ENCODE measurements at places on chromosomes 6 and 20.

DNA sequence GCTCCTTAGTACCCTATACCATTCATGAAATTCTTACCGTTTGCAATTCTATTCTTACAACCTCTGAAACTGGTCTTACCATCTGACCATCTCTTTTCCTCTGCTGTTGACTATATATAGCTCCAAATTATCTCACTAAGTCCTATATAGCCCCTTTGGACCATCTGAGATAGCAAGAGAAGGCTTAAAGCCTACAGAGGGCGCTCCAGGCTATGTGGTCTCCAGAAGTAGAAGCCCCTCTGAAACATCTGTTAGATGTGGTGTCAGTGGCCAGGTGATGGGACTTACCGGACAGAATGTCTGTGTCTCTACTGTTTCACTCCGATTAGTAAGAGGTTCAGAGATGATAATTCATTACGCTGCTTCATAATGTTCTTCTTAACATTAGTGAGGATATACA, 140.7 kb upstream of the BMP2 start:
- no peak for DNase-seq

GRCh38 chr6:126361832-126362440, 22.0 kb downstream of the CENPW start:
- DNase-seq = no peak

DNA sequence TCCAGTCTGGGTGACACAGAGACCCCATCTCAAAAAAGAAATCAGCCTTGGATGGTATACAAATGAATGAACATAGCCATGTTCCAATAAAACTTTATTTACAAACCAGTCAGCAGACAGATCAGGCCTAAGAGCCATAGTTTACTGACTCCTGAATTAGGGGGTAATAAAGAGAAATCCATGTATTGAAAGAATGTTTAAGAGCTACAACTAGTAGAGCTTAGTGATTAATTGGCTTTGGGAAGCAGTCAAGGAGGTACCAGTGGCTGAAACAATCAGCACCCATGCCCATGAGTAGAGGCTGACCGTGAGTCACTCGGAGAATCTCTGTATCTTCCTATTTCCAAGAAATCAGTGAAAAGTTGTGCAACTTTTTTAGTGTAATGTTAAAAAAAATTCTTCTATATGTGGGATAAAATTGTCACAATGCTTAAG, 223.6 kb upstream of the RREB1 start:
- DNase-seq = no peak

DNA sequence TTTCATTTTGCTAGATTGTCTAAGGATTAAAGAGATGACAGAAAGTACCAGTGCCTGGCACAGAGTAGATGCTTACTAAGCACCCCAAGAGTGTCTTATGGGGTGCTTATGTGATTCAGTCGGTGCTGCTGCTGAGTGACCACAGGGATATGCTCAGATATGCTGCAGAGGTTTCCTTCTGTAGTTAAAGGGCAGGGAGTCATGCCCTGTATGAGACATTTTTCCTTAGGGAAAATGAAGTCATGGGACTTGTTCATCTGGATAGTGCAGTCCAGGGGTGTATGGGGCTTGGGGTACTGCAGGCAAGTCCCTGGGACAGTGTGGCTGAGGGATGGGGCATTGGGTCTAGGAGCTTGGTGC, 25.1 kb downstream of the TOX2 start:
- no peak for DNase-seq

- no peak for DNase-seq
Observed at GRCh38 chr6:105814745-105815536, 271.2 kb upstream of the PRDM1 start.

- no peak for DNase-seq
Observed at GRCh38 chr6:44004136-44004535, 123.1 kb downstream of the MRPL14 start.

DNA sequence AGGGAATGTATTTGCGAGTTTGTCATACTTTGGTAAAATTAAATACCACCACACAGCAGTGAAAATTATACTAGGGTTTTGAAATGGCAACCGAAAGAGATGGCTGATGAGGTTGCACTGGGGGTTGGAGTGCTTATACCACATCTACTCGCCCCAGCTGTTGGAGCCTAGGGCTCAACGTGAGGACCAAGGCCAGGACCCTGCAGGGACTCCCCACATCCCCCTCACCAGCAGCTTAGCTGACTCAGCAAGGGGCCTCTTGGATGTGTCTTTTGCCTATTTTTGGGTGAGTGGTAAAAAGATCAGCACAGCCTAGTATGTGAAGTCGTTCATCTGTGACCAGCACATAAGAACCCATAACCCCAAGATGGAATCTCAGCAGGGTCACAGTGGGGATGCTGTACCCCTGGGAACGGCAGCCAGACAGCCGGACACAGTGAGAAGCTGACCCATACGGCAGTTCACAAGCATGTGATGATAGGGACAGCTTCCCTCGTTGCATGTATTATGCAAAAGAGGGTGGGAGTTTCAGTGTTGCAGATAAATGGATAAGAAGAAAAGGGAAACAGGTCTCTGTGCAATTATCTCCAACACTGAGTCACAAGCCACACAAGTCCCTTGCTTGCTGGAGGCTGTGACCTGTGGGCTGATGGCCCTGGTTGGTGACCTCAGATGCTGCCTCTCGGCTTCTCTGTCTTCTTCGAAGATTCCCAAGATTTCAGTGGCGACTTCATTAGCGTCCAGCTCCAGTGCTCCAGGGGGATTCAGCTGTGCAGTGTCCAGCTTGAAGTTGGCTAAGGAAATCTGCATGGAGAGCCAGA, 20.9 kb upstream of the SPO11 start:
- DNase-seq = no peak

- no peak for DNase-seq
Observed at GRCh38 chr20:39294137-39294725, 332.1 kb downstream of the DHX35 start.

Measured in stimulated activated CD4-positive, alpha-beta T cell treated with anti-CD3 and anti-CD28 coated beads, Interleukin-12 subunit alpha, Interleukin-12 subunit beta, amount 100 ng/mL, for 48 hours (primary cell).